ENCODE measurements at places on chromosomes 7 and 10. TPM values are rescaled to one million over a fixed set of nuclear protein-coding genes. Genes with fewer than 3 reads are reported as not detected.

The RHEB gene
- 61.0 TPM for total RNA-seq

The MKRN1 gene
- total RNA-seq = 146 TPM

The DNAH11 gene
- total RNA-seq = 0.25 TPM

The PNLIPRP2 gene
- total RNA-seq = not detected

The SLC39A12 gene
- not detected for total RNA-seq

The DEPP1 gene
- not detected for total RNA-seq

The TAF3 gene
- total RNA-seq = 12.4 TPM

The FZD8 gene
- 1.5 TPM for total RNA-seq

The HYAL4 gene
- total RNA-seq = not detected

The VKORC1L1 gene
- total RNA-seq = 1.4 TPM

The GPR26 gene
- not detected for total RNA-seq

The DPP6 gene
- total RNA-seq = not detected

The LRRC4 gene
- total RNA-seq = 1.5 TPM

The MRPS16 gene
- 23.6 TPM for total RNA-seq

Data from CD8-positive, alpha-beta T cell (primary cell).